ENCODE measurements at places on chromosomes 6 and 20.
A peak's percentile ranks its signal among the peaks of the same experiment; 100 is the strongest.

GRCh38 chr6:128801621-128802020 lies 81.3 kb upstream of the LAMA2 start:
- DNase-seq, result no peak

DNA sequence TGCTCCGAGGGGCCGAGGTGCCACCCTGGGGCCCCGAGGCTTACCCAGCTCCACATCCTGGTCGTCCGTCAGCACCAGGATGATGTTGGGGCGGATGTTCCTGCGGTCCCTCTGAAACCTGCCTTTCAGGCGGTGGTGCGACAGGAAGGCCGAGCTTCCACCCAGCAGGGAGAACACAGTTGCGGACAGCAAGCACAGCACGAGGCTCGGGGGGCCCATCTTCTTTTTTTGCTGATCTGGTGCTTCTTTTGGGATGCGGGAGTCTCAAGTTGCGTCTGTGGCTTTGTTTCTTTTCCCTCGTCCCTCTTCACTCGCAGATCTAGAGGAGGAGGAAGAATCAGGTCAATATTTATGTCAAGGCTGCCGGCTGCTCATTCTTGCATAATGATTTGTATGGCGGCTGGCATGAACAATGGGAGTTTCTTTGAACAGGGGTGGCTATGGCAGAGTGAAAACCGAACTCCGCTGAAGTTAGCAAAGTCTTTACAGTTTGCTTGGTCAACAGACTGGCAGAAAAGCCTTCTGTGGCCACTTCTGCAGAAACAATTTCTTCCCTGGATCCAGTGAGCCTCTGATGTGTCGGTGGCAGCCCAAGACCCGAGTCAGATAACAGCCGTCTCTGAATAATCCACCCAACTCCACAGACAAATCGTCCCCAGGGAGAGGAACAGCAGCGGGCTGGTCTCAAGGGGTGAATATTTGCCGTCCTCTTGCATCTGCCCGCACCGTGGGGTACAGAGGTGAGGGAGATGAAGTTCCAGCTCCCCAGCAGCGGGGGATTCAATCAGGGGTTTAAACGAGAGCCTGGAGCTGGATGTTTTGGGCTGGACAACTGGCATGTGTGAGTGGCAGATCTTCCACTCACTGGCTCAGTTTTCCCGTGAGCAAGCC lies 27.9 kb downstream of the SULF2 start:
- no peak for DNase-seq

- DNase-seq, result no peak
Observed at GRCh38 chr6:79724816-79725215, 93.7 kb downstream of the SH3BGRL2 start.

GRCh38 chr6:73566954-73567591 lies 46.2 kb upstream of the EEF1A1 start:
- no peak for DNase-seq

GRCh38 chr20:62839261-62839660 lies 22.4 kb downstream of the TCFL5 start:
- no peak for DNase-seq

DNA sequence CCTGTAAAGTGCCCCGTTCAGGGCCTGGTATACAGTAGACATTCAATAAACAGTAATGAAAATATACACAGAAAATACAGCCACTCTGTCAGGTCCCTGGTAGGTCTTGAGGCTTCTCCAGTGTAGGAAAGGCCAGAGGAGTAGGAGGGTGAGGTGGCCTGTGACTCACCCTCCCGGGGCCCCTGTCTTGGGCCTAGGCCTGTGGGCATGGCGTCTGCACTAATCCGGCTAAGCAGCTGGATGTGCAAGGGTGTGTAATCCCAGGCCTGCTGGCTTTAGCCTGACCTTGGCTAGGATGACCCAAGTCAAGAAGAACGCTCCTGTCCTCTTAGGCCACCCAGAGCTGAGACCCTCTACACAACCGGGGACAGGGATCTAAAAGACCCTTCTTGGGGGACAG lies 84.9 kb downstream of the KCNB1 start:
- DNase-seq, result no peak

- peak; percentile 45 for DNase-seq
Observed at GRCh38 chr6:134822920-134823709, 126.8 kb downstream of the ALDH8A1 start.

- DNase-seq, result no peak
Observed at GRCh38 chr6:55869674-55870073, 5.7 kb downstream of the BMP5 start.

DNA sequence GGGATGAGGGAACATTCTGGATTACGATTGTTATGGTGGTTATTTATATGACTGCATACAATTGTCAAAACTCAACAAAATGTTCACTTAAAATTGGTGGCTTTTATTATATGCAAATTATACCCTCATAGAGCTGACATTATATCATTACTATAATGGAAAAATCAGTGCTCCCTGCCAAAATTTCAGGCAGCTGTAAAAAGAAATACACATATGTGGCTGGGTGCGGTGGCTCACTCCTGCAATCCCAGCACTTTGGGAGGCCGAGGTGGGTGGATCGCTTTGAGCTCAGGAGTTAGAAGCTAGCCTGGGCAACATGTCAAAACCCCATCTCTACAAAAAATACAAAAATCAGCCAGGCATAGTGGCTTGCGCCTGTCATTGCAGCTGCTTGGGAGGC lies 75.8 kb upstream of the SULF2 start:
- no peak for DNase-seq

- no peak for DNase-seq
Observed at GRCh38 chr6:140101367-140101766, 726.9 kb upstream of the CITED2 start.

DNA sequence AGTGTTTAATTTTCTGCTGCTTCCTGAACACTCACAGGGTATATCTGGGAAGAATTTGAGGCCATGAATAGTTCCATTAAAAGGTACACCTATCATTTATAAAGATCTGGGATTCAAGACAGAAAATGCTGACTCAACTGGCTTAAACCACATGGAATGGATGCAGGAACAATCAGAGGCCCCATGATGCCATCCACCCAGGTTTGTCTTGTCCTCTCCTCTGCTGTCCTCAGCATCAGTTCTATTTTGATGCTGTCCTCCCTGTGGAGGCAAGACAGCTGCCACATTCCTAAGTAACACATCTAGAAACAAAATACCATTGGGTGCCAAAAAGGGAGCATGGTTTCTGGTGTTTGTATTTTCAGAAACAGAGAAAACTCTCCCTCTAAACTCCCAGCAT lies 143.4 kb downstream of the ELOVL4 start:
- no peak for DNase-seq

GRCh38 chr6:166488076-166488685 lies 98.3 kb downstream of the RAMACL start:
- peak; percentile 90 for DNase-seq

- DNase-seq, result no peak
Observed at GRCh38 chr20:57440678-57441509, 49.7 kb downstream of the RBM38 start.

GRCh38 chr6:149438855-149439254 lies 38.8 kb downstream of the SUMO4 start:
- no peak for DNase-seq

DNA sequence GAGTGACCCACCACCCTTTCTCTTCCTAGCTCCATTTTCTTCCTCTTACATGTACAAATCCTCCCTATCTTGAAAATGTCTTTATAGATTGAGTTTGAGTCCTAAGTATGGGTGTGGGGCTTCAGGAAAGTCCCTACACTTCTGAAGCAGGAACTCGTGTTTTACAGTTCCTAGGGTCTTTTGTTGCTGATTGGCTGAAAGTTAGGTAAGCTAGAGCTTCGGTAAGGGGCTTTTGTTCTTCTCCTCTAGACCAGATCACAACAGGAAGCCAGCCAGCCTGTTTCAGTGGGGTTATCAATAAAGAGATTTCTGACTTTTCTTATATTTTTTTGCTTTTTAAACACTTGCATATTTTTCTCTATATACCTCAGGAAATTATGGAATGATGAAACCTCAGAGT lies 51.3 kb downstream of the CNR1 start:
- DNase-seq, result no peak

GRCh38 chr6:31079656-31080261 lies 32.6 kb downstream of the C6orf15 start:
- DNase-seq, result peak; percentile 69

DNA sequence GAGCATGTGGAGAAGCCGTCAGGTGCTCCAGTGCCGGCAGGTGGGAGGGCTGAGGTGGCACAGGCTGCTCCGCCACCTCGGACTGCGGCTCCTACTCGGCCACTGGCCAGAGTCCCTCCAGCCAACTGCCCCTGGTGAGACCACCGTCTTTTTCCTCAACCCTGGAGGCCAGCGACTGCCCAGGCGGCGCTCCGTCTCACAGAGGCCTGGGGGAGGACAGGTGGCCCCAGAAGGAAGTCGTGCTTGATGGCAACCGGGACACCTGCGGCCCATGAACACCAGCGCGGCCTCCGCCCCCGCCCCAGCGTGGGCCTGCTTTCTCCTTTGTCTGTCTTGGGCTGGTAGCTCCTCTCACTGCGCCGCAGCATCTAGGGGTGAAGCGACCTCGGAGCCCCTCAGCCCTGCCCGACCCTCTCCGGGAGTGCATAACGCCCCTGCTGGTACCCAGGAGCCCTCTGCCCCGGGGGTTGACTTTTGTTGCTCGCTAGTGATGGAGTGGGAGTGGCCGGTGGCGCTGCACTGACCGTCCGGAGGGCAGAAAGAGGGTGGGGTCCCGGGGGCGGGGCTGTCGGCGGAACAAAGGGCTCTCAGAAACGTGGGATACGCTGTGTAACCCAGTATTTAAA lies 706 bp upstream of the TUBB2B start:
- DNase-seq, result no peak

GRCh38 chr6:113875470-113875869 lies 18.3 kb downstream of the MARCKS start:
- no peak for DNase-seq

DNA sequence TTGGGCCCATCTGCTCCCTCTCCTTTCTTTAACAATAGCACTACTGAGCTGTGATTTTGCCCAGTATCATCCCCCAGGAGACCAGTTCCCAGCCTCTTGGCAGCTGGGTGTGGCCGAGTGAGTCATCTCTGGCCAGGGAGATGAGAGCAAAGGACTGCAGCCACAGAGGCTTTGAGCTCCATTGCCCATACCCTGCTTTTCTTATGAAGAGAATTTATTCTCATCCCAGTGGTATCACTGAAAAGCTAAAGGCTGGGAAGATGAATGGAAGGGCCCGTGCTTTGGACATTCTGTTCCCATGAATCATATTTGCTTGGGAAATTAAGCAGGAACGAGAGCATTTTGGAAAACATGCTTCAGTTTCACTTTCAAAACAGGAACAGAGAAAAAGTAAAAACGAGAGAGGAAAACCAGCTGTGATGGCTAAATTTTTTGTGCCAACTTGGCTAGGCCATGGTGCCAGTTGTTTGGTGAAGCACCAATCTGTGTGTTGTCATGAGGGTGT lies 14.9 kb downstream of the CST3 start:
- DNase-seq, result no peak

- no peak for DNase-seq
Observed at GRCh38 chr6:148935705-148936435, 189.0 kb downstream of the UST start.

GRCh38 chr20:31675828-31676608 lies 38.3 kb downstream of the COX4I2 start:
- DNase-seq, result peak; percentile 91

DNA sequence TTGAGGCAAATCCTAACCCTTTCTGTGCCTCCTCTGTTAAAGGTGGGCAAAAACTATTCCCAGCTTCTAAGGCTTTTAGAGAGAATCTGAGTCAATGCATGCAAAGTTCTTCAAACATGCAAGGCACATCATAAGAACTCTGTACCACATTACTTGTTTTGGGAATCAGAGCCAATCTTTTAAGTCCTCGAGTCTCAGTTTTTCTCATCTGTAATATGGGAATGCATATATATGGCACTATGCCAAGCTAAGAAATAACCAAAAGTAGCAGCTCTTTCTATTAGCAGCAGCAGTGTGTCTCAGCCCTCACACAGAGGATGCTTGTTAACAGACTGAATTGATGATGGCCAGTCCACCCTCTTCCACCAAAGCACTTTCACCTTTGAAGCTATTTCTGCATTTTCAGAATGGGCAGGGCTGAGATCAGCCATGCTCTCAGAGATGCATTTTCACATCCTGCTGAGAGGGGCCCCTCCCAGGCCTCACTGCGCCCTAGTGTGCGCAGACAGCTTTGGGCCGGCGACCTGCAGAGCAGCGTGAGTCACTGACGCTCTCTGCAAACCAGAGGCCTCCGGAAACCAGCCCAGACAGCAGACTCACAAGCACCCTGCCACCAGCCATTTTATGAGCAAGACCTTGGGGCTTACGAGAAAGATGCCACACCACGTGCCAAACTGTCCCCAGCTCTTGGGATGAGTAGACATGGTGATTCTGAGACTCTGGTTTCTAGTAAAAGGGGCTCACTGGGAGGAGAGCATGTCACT lies 138.0 kb downstream of the NFATC2 start:
- DNase-seq, result peak; percentile 96

- no peak for DNase-seq
Observed at GRCh38 chr20:64211874-64212658, 43.5 kb upstream of the PCMTD2 start.

DNA sequence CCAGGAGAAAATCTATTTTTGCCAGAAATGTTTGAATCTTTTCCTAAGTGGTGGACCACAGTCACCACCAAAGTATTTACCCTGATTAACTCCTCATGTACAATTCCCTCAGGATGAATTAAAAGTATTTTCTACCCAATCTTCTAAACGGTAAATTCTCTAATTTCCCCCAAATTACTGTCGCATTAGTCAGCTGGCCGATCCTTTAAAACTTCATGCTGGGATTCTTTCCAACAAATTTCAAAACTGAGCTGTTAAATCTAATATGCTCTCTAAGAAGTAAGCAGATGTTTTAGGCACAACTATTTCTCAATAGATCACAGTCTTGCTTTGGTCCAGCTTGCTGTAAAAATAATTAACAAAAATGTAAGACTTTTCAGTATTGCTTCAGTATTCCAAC lies 447.2 kb downstream of the FRK start:
- no peak for DNase-seq

DNA sequence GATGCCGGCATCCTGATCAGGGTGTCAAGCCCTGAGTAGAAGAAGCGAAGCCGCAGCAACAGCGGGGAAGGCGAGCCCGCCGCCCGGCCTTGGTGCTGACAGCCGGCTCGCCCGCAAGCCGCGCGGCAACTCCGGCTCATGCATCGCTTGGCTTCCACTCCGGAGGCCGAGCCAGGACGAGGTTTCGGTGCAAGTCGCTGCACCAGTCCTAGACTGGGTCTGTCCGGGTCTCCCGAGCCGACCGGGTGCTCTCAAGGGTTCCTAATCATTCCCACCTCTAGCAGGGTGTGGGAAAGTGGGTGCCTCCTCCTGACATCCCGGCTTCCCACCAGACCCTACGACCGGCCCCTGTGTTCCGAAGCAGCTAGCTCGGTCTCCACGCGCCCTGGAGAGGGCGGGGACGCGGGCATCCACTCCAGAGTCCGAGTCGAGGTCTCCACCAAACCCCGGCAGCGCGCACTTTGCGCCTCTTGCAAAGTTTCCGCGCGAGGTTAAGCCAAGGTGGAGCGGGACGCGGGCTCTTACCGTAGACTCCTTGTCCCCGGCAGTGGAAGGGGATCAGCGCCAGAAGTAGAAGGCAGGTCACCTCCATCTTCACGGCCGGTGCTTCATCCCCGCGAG lies 1.4 kb downstream of the MDGA1 start:
- peak; percentile 3 for DNase-seq

GRCh38 chr6:160198606-160199211 lies 59.9 kb downstream of the SLC22A2 start:
- no peak for DNase-seq
